ENCODE measurements at places on chromosomes 11 and 22. TPM values are rescaled to one million over a fixed set of nuclear protein-coding genes. Genes with fewer than 3 reads are reported as not detected.
A peak's percentile ranks its signal among the peaks of the same experiment; 100 is the strongest.

GRCh38 chr11:61477126-61477525 is 31.4 kb upstream of the LRRC10B start:
- DNase-seq, result no peak

DNA sequence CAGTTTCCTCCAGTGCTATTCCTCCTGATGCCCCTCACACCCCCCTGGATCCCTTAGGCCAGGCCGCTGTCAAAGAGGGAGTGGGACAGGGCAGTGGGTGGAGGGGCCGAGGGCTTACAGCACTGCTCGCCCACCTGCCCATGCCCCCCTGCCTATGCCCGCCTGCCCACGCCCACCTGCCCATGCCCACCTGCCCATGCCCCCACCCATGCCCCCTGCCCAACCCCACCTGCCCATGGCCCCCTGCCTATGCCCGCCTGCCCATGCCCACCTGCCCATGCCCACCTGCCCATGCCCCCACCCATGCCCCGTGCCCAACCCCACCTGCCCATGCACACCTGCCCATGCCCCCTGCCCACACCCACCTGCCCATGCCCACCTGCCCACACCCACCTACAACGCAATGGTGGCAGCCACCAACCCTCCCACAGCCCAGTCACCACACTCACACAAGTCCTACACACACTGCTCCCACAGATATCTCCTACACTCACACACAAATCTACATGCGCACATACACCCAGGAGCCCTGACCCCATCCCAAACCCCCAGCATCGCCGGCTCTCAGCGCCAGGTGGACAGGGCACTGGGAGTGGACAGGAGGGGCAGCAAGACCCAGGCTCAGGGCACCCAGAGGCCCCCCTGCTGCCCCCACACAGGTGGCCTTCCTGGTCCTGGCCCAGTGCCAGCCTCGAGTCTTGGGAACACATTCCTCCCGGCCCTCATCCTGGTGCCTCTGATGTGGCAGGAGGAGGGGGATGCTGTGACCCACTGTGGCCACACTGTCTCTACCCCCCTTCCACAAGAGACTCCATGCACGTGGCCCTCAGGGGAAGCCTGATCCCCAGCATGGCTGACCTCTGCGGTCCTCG is 61.8 kb downstream of the CYTH4 start:
- no peak for DNase-seq

DNA sequence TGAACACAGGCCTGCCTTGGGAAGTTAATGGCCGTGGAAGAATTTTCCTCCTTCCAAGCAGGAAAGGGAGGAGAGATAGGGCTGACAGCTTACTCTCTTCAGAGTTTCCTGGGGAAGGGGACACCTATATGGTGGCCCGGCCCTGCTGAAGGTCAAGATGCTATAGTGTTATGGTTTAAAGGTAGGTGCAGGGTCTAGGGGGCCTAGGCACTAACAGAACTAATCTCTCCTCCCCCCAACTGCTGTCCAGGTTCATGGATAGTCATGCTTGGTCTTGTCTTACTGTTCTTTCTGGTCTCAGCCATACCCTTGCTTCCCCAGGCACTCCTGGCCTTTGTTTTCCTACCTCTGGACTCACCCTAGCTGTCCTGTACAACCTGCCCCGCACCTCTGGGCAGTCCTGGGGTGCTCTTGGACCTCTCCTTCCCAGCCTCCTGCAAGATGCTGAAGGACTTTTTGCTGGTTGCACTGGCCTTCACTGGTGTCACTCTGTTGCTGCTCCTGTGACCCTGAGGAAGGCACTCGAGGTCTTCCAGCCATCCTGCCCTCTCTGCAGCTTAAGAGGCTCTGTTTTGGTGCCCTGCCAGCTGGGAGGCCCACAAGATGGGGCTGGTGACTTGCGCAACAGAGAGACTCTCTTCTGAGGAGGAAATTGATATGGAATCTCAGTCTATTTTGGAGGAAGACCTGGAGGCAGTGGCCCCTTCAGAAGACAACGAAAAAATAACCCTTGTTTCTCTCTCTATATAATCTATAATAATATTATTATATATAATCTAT is 17.9 kb downstream of the SEC14L3 start:
- peak; percentile 74 for DNase-seq

NCF4 gene
- total RNA-seq, result 72.5 TPM
